ENCODE measurements at places on chromosomes 12 and 14.

DNA sequence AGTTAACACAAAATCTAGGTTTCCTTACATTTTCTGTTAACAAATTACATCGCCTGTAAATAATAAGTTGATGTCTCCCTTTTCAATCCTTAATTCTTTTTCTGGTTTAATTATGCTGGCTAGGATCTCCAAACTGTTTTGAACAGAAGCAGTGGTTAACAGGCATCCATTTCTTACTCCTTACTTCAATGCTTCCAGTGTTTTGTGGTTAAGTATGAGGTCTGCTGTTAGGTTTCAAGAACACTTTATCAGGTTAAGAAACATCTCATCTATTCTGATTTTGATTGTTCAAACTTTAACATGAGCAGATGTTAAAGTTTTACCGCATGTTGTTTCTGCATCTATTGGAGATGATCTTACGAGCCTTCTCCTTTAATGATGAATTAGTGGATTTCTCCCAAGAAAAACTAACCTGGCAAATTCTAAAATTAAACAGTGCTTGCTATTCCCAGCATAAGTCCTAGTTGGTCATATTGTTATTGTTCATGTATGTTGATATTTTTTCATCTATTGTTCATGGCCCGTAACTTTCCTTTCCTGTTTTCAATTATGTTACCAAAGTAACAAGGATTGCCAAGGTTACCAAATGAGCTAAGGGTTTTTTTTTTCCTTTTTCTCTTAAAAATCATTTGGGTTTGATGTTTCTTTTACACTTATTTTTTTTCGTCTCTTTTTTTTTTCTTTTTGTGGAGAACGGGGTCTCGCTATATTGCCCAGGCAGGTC is 33.4 kb downstream of the POLE start:
- no peak for DNase-seq

DNA sequence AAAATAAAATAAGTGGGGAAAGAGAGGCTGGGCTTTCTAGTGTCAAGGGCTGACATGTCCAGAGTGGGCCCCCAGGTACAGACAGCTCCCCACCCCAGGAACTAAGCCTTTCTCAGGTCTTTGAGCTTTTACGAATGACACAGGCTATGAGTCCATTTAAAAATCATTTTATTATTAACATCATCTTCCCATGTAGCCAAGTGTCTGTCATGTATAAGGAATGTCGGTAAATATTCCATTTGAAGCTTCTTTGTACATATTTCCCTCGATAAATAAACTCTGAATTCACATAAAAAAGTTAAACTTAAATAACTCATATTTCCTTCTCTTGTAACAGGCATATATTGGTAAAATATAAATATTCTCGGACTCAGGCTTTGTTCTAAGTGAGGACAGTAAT is 143.6 kb downstream of the CALM1 start:
- DNase-seq, result no peak

GRCh38 chr12:80261403-80261802 is 162.1 kb downstream of the OTOGL start:
- no peak for DNase-seq

- DNase-seq, result no peak
These were observed 49.0 kb downstream of the TBC1D15 start for GRCh38 chr12:71888521-71888920.

DNA sequence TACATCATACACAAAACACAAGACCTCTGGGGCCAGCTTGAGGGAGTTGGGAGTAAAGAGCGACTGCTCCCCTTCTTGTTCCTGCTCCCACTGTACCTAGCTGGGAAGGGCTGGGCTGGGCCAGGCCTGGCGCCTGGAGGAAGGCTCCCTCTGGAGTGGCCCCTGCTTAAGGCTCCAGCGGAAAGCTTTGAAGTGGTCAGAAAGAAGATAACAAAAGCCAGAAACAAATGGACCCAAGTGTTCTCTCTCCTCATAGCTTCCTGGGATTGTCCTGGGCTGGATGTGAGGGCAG is 25.3 kb downstream of the PRPF40B start:
- DNase-seq, result no peak

GRCh38 chr12:112524676-112525425 is 106.1 kb downstream of the PTPN11 start:
- DNase-seq, result no peak

- DNase-seq, result no peak
These were observed 32.8 kb downstream of the KCTD10 start for GRCh38 chr12:109444259-109444658.

DNA sequence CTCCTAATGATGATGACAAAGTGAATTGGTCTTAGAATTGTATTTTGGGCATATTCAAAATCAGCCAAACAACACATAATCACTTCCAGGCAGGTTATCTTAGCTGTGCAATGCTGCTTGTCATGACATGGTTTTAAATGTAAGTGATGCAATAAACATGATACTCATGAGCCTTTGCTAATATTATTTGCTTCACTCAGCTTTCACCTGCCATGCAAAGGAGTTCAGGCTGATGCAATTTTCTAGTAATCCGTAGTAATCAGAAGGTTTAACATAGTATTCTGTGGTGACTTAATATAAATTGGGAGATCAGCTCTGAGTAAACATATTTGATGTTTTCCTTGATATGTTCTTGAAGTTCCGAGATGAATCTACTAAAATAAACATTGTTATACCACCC is 29.1 kb downstream of the TMEM260 start:
- DNase-seq, result no peak

- no peak for DNase-seq
These were observed 205.0 kb downstream of the SUDS3 start for GRCh38 chr12:118581371-118581770.

- no peak for DNase-seq
These were observed 58.9 kb upstream of the TMTC2 start for GRCh38 chr12:82627799-82628198.

- no peak for DNase-seq
These were observed 97.0 kb downstream of the ZFC3H1 start for GRCh38 chr12:71566655-71567054.

GRCh38 chr12:1103632-1104031 is 112.6 kb downstream of the ERC1 start:
- no peak for DNase-seq

- no peak for DNase-seq
These were observed 551 bp downstream of the RAP1B start for GRCh38 chr12:68611094-68611805.

DNA sequence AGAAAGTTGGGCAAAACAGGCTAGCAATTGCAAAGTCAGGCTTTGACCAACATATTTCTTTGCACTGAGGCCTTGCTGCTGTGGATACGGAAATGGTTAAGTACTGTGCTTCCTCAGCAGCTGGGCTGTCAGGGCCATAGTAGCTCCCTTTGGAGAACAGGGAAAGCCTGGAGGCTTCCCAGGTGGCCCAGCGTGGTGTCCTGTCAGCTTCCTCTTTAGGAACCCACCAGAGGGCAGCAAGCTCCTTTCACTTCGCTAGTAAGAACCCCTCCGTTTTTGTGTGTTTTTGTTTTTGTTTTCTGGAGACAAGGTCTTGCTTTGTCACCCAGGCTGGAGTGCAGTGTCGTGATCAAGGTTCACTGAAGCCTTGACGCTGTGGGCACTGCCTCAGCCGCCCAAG is 1.7 kb upstream of the CFAP251 start:
- DNase-seq, result no peak

DNA sequence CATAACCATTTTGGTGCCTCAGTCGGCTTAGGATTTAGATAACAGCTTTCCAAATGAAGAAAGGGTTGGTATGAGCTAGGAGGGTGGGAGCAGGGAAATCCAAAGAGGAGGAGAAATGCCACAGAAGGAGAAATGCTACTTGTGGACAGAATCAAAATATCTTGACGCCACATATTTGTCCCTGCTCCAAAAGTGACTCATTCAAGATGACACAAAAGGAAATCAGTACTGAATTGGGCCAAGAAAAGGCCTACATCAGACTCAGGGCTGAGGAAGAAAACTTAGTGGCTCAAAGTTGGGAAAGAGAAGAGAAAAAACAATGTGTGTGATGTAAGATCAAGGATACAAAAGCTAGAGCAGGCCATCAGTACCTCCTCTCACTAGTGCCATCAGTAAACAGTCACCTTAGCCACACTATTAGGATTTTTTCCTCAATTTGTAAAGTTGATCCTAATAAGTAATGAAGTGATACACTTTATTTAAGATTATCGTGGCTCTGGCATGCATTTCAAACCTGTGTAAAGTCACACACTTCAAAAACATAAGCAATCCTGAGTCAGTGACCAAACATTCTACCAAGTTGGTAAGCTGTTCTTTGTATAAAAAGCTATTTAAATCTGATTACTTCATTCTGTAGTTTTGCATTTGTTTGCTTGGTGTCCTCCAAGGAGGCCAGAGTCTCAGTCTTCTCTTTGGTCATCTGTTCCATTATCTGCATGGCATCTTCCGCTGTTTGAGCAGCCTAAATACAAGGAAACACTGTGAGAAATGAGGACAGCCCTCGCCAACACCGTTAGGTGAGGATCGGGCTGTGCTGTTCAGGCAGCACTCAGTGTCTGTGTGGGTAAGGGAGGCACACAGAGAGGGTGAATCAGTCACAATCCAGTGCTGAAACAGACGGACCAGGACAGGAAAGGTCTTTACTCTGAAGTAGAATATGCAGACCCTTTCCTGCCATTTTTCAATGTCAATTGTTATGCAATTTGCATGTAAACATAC is 52.6 kb upstream of the VPS33A start:
- no peak for DNase-seq

- DNase-seq, result no peak
These were observed 49.4 kb downstream of the LTBP2 start for GRCh38 chr14:74562515-74563232.

DNA sequence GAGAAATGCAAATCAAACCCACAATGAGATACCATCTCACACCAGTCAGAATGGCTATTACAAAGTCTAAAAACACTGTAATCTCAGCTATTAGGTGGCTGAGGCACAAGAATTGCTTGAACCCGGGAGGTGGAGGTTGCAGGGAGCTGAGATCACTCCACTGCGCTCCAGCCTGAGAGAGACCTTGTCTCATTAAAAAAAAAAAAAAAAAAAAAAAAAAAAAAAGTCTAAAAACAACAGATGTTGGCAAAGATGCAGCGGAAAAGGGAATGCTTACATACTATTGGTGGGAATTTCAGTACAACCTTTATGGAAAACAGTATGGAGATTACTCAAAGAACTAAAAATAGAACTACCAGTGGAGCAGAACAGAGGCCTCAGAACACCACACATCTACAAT is 19.0 kb upstream of the ATF7 start:
- DNase-seq, result no peak

DNA sequence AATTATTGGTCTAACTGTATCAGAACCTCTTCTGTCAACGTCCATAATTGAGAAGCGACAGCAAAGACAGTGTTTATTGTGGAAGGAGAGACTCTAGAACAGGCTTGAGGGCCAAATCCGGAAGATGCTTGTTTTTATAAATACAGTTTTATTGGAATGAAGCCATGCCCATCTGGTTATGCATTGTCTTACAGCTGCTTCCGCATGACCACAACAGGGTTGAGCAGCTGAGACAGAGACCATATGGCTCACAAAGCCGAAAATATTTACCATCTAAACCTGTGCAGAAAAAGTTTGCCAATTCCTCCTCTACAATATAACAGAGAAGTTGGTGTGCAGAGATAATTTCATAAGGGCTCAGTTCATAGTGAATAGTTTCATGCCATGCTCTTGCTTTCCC is 24.5 kb downstream of the PRKAB1 start:
- DNase-seq, result no peak

DNA sequence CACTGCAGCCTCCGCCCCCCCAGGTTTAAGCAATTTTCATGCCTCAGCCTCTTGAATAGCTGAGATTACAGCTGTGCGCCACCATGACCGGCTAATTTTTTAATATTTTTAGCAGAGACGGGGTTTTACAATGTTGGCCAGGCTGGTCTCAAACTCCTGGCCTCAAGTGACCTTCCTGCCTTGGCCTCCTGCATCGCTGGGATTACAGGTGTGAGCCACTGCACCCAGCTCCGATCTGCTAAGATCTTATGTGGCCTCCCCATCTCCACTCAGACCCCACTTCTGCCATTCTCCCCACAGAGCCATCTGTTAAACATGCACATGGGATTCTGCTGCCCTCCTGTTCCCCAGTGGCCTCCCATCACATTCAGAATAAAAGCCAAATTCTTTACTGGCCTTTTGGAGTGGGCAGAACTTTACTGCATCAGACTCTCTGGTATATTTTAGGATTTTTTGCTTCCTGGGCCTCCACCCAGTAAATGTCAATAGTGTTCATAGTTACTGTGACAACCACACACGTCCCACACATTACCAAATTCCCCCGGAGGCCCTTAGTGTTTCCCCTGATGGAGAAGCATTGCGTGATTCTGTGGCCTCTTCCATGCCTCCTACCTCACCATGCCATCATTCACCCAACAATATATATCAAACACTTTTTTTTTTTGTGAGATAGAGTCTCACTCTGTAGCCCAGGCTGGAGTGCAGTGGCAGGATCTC is 96.3 kb downstream of the PTPN11 start:
- DNase-seq, result no peak

- no peak for DNase-seq
These were observed 44.0 kb downstream of the KLRG1 start for GRCh38 chr12:9033265-9033887.

GRCh38 chr12:53867216-53868012 is 71.2 kb upstream of the HOXC13 start:
- no peak for DNase-seq

DNA sequence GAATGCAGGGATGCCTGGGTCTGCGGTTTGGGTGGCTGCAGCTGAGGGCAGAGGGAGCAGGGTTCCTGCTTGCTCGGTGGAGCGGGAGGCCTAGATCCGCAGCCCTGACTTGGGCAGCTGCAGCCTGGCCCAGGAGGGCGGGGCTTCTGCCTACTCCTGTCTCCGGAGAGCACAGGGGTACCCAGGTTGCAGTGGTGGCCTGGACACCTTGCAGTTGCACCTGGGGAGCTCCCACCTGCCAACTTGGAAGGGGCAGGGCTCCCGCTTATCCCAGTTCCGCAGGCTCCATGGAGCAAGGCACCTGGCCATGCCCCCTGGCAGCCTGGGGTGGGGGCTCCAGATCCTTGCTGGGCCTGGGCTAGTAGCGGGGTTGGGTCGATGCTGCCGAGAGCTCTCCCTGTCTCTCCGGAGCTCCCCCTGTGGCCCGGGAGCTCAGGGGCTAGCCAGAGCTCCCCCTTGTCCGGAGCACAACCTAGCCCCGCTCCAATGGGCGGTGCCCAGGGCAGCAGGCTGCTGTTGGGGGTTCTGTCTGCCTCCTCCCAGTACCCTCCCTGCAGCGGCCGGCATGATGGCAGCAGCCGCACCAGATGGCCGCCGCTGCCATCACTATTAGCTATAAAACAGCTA is 136.4 kb downstream of the PTPRR start:
- no peak for DNase-seq

DNA sequence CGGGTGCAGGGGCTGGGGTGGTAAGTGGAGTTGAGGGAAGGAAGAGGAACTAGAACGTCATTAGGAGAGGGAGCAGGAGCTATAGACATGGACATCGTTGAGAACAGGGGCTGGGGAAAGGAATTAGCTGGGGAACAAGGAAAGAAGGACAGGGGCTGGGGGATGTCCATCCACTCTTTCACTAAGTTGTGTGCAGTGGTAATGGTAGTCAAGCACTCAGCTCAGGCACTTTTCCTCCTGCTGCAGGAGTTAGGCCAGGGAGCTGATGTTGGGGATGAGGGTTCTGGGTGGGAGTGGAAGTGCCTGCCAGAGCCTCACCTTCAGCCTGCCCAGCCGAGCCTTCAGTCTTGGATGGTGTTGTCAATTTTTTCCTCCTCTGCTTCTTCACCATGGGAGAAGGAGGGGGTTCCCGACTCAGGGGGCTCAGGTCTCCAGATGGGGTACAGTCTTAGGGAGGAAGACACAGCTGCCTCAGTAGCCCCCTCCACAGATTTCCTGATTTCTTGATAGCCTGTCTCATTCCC is 9.2 kb downstream of the AGAP2 start:
- DNase-seq, result no peak

GRCh38 chr14:58730792-58731464 is 93.2 kb downstream of the DACT1 start:
- DNase-seq, result no peak
